ENCODE measurements at places on chromosomes 2 and 18. TPM values are rescaled to one million over a fixed set of nuclear protein-coding genes. Genes with fewer than 3 reads are reported as not detected.

Gene WDR35
- 24.1 TPM for total RNA-seq

DNA sequence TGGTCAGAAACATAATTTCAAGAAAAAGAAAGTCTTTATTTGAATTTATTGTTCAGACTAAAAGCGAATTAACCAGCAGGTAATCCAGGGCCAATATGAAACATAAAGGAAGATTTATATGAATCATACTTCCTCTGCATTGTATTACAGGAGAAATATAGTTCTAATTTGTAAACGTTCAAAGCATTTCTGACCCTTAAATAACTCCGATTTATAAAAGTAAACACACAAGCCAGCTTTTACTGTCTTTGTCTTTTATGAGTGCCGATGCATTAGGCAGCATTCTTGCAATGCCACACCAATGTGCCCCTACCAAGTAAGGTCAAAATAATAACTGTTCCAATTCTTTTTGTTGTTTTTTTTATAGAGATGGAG is 118.8 kb upstream of the RBBP8 start:
- no peak overlapping the region for H3K4me3 ChIP-seq
- no peaks in the 10 kb centered on the region for H3K36me3 ChIP-seq
- no peak overlapping the region for H3K27ac ChIP-seq
- DNase-seq: no peak

Gene LRP1B
- 7.3 TPM for total RNA-seq

DNA sequence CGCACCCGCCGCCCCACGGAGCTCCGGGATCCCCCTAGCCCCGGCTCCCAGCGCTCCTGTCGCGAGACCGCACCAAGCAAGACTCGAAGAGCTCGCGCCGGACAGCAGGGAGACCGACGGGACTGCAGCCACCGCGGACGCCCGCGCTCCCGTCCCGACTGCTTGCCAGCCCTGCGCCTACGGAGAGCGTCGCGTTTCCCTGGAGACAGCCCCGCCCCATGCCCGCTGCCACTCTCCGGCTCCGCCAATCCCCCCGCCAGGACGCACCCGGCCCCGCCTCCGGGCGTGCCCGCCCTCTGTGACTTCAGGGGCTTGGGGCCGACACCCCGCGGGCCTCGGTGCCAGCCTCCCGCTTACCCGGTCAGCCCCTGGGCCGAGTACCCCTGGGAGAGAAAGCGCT is at the start of gene ANKMY1:
Gene ANKMY1 (minus strand): TSS at position 181 of the 400 bp plus-strand sequence. CDS start 653 bp downstream, outside the sequence.
- no peaks in the 10 kb centered on the region for H3K36me3 ChIP-seq
- H3K4me1 ChIP-seq: peaks cover 16% of the 10 kb centered on the region
- H3K4me3 ChIP-seq: peak within 1 kb of the TSS; percentile 9
- DNase-seq: no peak
- H3K27me3 ChIP-seq: peaks cover 7% of the 10 kb centered on the region

GRCh38 chr18:10896851-10897250 is 252.5 kb downstream of the PIEZO2 start:
- no peak overlapping the region for H3K27ac ChIP-seq
- H3K4me1 ChIP-seq: no peaks in the 10 kb centered on the region
- H3K4me3 ChIP-seq: no peak overlapping the region
- no peak for DNase-seq

Measured in uterus (tissue), 4 donors.